WERI-Rb-1 (cell line): ENCODE measurements at places on chromosomes 6 and 20.

DNA sequence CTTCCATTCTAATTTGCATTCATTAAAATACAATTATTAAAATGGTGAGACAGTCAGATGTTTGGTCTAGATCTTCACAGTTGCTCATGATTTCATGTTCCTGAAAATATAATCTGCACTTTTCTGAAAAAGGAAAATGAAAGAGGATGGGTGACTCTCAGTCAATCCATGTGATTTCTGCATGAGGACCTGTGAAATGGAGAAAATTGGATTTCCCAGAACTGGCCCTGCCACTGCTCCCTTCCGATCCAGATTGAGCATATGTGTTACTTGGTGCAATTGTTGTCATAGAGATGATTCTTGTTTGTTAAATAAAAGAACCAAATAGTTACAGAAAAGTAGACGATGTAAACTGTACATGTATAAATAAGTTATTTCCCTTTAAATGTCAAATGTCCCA lies 37.4 kb downstream of the HAO1 start:
- DNase-seq = no peak

GRCh38 chr6:53199156-53199555 lies 50.5 kb upstream of the GCM1 start:
- DNase-seq = no peak

GRCh38 chr6:69825904-69826303 lies 29.1 kb upstream of the LMBRD1 start:
- no peak for DNase-seq

DNA sequence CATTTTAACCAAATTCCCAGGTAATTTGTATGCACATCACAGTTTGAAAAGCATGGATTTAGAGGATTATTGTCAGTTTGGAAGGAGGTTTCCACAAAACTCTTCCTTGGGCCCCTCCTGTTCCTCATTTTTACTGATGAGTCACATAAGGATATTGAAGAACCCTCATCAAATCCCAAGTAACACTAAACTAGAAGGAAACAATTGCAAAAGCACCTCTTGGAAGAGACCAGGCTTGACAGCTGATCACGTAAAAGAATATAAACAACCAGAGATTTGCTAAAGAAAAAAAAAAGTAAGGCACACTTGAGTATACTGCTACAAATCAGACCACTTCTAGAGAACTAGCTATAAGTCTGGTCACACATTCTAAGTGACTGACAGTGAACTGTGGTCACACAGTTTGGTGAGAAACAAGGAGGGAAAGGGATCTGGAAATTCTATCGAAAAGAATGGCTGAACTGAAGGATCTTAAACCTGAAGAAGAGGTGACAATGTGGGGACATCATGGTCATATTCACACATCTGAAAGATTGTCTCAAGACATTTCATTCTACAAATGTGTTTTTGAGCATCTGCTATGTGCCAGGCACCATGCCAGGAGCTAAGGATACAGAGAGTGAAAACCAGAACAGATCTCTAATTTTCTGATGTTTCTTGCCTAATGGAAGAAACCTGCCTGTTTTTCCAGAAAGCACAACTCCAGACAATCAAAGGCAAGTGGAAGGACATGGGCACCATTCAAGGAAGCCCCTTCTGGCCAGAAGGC lies 24.1 kb downstream of the ZHX3 start:
- no peak for DNase-seq

GRCh38 chr6:165961233-165961632 lies 206.4 kb downstream of the TBXT start:
- DNase-seq = no peak

- no peak for DNase-seq
Measured at GRCh38 chr6:50635429-50635828, 77.9 kb upstream of the TFAP2D start.

DNA sequence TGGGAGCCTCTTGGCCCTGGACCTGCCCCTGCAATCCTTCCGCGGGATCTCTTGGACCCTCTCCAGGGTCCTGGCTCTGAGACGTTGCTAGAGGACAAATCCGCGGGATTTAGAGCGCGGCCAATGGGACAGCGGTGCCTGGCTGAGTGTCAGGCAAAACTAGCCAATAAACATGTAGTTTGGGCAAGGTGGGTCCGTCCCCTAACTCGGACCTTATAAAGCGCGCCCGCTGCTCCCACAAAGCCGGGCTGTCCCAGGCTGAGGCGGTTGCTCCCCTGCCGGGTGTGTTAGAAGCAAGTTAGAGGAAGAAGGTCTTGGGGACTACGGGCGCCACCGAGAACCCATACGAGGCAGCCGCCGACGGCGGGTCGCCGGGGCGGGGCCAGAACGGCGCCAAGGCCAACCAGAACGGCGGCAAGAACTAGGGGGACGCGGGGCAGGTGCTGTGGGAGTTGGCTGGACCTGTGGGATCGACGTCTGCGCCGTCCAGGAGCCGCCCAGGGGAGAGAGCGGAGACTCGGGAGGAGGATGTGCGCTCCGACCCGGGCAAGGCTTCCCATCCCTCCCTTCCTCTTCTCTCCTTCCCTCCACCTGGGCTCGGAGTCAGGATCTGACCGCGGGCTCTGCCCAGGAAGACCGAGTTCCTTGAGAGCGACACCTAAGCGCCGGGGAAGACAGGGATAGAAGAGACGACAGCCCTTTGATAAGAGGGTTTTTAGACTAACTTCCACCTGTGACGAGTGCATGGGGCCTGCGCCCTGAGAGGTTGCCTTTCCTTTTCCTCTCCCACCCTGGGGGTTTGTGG lies 6.5 kb upstream of the TMEM14A start:
- peak; percentile 99 for DNase-seq

DNA sequence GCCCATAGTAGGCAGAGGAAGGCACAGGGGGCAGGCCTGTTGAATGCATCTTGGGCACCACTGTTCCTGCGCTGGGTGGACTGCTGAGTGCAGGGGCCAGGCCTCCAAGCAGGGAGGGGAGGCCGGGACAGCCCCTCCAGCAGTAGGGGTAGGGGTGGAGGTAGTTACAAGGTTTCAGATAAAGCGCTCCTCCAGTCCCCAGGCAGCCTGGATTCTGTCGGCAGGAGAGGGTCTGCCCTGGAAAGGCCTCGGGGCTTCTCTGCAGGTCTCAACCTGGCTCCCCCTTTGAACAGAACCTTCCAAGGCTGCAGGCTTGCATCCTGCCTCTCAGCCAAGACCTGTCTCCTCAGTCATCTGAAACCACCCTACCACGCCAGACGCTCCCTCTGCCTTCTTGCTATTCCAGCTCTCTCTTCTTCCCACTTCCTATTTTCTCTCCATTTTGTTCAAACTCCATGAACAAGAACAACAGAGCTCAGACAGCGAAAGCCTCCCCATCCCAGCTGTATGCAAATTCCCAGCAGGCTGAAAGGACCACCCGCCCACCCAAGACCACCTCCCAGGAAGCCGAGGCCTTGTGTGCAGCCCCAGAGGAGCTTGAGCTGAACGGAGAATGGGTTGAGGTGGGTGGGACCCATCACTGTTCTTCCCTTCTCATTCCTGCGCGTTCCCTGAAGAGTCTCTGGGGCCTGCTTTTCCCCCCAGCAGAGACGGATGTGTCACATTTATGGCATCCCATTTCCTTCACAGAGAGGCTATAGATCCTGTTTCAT lies 1.4 kb downstream of the MLN start:
- no peak for DNase-seq

- DNase-seq = no peak
Measured at GRCh38 chr20:51456511-51457509, 85.7 kb downstream of the NFATC2 start.

DNA sequence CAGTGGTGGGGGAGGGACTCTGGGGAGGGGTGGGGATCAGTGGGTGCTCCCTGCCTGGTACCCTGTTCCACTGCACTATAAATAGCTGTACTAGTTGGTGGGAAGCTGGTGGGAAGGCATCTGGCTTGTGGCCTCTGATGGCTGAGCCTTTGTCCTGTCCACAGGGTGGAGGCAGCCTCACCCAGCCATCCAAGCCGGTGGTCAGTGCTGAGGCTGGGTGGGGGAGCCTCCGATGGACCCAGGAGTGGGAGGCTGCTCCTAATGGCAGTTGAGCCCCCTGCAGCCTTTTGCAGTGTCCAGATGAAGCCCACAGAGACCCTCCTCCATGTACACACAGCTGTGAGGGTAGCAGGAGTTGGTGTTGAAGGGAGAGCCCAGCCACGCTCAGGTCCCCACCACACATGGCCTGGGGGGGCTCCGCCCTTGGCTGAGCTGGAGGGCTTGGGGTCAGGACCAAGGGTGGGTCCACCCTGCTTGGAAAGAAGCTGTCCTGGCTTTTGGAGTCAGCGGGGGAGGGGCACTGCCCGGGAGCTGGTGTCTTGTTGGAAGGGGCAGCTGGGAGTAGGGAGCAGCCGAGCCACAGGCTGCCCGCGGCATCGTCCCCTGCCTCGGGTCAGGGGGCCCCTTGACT lies 2.5 kb downstream of the PPDPF start:
- peak; percentile 17 for DNase-seq

DNA sequence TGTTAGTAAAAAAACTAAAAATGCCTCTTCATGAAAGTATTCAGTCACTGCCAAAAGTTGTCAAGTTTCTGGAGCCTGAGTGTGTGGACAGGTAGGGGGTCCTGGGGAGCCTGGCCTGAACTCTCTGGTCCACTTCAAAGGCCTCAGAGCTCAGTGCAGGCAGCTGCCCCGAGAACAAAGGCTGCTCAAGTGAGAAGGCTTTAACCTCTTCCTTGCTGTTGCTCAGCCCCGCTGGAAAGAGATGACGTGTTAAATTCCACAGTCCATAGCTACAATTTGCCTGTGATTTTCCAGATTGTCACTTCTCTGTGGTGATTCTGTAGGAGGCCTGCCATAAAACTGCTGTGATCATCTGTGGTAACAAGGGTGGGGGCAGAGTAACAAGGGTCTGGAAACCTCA lies 96.9 kb downstream of the FAM120B start:
- DNase-seq = no peak

DNA sequence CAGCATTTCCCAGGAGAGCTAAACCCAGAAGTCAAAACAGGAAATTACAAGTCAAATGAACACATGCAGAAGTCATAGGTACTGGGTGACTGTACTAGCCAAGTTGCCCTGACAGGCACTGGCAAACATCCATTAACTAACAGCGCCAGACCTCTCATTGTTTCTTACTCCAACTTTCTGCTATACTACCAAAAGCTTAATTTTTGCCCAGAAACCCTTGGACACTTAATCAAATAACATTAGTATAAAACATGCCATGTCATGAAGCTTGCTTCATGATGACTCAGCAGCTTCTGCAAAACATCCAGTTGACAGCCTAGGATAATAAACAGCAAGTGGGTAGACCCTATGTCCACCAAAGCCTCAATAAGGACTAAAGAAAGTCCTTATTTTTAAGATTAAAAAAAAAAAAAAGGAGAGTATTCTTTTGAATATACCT lies 3.5 kb downstream of the NUP153 start:
- no peak for DNase-seq

DNA sequence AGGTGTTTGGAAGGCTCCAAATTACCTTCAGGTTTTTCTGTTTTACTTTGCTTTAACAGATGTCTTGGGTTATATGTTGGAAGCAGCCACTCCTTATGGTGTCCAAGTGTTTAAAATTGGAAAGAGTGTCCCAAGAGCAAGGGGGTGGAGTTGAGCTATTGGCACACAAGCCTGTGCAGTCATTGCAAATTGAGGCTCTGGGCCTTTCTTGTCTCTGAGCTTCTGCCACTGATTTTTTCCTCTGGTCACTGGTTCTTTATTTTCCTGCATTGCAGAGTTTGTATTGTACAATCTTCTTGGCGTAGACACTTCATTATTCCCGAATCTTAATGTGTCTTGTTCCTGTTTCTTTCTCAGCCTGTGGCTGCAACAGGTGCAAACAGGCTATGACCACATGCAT lies 598.8 kb downstream of the RNF144B start:
- DNase-seq = no peak

GRCh38 chr6:90460051-90460450 lies 126.8 kb downstream of the MAP3K7 start:
- DNase-seq = no peak

DNA sequence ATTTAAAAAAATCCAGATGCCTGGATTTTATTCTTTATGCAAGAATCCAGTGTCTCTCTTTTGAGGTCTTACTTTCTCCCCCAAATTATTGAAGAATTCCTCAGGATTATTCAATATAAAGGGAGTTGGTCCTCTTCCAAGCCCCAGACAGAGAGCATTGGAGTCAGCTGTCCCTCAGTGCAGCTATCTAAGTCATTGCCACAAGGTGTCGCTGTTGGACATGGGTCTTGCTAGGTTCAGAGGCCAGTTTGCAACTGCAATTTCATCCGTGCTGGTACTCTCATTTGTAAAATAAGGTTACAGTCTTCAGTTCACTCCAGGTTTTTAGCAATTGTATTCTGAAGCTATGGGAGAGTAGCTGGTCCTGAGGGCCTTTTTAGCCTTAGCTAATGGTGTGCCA lies 27.8 kb downstream of the CCN2 start:
- DNase-seq = peak; percentile 66

- no peak for DNase-seq
Measured at GRCh38 chr6:35054106-35054742, 86.9 kb downstream of the TCP11 start.

GRCh38 chr20:43209831-43210230 lies 20.1 kb upstream of the PTPRT start:
- DNase-seq = no peak

- no peak for DNase-seq
Measured at GRCh38 chr20:52204136-52204535, 12.6 kb upstream of the ZFP64 start.

DNA sequence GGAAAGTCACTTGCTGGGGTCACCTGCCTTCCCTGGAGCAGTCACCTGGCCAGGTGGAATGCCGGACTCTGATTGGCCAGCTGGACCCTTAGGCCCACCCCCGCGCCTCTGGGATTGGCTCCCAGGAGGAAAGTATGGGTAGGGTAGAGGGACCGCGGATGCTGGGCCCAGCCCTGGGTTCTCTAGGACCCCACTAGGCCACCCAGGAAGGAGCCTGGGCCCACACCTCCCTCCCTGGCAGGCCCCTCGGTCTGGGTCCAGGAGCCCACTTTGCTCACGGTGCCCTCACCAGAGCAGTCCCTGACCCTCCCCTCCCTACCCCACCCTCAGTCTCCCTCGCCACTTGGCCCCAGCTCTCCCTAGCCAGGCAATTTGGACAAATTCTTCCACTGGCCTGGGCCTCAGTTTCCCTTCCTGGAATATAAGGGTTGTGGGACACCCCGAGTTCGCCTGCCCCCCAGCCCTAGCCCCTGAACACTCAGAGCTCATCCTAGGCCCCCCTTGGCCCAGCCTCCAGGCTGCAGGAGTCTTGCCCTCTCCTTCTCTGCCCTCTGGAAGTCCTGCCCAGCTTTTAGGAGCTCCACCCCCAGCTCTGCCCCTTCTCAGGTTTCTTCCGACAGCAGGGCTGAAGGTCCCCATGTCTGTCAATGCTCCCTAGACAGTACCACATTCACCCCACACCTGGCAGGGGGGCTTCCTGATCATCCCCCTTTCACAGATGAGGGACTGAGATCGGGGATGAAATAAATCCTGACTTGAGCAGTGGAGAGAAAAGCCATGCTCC lies 299.6 kb downstream of the TAF4 start:
- DNase-seq = no peak

GRCh38 chr20:4982281-4982680 lies 19.0 kb downstream of the SLC23A2 start:
- DNase-seq = no peak

GRCh38 chr6:168311410-168312124 lies 8.0 kb downstream of the DACT2 start:
- DNase-seq = no peak
